Fibroblast of skin of right biceps (primary cell): ENCODE measurements at places on chromosomes 12 and 14.

DNA sequence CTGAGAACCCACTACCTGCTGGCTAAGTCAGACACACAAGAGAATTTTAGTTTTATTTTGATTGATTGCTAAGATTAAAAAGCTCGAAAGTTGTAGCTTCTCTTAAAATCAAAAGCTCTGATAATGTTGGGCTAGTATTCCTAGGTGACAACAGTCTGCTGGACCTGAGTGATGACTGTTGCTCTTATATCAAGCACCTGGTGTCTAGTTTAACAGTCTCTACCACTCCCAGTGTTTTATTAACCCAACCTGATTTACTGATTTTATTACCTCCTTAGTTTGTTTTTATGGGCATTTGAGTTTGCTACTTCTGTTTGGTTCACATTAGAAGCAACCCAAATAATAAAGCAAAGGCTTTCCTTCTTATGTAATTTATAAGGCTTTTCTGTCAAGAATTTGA is 41.8 kb downstream of the ATP6V1D start:
- DNase-seq = no peak

DNA sequence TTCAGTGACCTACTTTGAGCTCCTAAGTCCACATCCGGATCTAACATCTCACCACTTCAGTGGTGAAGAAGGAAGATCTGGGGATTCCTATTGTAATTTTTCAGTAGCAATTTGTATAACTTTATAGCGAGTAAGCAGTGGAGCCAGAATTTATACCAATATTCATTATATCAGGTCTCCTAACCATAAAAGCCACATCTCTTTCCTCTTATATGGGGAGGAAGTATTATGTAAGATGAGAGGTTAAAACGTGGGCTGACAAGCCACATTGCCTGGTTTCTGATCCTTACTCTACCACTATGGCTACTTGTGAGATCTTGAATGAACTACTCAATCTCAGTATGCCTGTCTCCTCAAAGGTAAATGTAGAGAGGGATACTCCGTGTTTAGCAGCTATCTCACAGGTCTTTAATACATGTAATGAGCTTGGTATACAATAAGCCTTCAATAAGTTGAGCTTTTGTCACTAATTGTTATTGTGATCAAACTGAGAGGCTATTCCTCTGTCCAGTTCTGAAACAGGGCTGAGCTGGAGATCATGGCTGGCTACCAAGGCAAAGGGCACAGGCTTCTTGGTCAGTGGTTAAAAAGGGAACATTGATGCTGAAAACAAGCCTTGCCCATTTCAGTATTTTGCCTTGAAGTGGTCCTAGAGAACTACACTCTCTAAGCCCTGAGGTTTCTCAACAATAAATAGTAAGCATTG is 3.3 kb upstream of the TMEM117 start:
- DNase-seq = no peak

DNA sequence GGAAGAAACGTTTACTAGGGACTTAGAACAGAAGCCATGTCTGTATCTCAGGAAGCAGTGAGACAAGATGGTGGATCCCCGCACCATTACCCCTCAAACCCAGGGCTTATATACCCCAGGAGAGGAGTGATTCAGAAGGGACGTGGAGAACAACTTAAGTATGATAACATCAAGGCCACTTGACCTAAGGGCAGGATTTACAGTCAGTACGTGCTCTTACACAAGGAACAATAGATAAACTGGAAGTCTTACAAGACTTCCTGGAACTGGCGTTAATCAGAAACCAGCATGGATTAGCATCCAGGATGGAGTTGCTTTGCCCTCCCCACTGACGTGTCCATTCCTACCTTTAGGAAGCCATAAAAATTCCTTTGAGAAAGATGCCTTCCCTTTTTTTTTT is 8.6 kb upstream of the ETFBKMT start:
- DNase-seq = no peak

DNA sequence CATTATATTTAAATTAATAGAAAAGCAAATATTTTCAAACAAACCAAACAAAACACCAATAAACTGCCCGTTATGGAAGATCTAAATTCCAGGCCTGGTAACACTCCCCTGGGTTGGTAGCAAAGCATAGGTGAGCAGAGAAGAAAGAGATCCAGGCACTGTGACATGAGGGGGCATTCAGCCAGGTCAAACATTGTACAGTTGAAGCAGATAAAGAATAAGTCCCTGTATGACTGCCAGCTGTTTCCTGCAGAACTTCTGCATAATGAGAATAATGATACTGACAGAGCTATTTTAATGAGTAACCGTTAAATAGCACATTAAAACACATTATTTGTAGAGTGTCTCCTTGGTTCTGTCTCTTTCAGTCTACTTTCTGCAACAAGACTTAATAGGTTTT is 35.4 kb downstream of the SLC38A1 start:
- DNase-seq = no peak

DNA sequence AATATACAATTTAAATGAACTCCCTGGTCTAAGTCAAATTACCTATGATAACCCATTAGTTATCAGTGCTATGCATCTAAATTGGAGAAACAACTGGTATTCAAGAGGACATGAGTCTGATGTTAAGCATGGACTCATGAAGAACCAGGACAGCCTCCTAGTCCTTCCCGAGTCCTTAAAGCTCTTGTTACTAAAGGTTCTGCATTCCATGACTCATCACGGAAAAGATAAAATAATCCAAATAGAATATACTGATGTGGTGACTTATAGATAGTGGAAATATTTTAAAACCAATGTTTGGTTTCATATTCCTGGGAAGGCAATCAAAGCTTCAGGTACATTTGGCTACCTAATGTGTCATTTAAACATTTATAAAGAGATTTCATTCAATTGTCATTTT is 117.2 kb upstream of the PMCH start:
- no peak for DNase-seq

- peak; percentile 65 for DNase-seq
These were observed 105.2 kb downstream of the BBS10 start for GRCh38 chr12:76242813-76243550.

GRCh38 chr14:76564471-76565422 is 188.8 kb downstream of the ESRRB start:
- peak; percentile 8 for DNase-seq

GRCh38 chr12:29616664-29617406 is 119.3 kb upstream of the OVCH1 start:
- DNase-seq = peak; percentile 75

- peak; percentile 55 for DNase-seq
These were observed 68.8 kb downstream of the EXOC5 start for GRCh38 chr14:57199921-57200320.

- DNase-seq = no peak
These were observed 3.7 kb downstream of the FBRSL1 start for GRCh38 chr12:132493482-132494178.

GRCh38 chr12:16608946-16609539 is 3.1 kb upstream of the LMO3 start:
- no peak for DNase-seq

GRCh38 chr12:132268674-132269073 is 60.7 kb downstream of the GALNT9 start:
- no peak for DNase-seq

DNA sequence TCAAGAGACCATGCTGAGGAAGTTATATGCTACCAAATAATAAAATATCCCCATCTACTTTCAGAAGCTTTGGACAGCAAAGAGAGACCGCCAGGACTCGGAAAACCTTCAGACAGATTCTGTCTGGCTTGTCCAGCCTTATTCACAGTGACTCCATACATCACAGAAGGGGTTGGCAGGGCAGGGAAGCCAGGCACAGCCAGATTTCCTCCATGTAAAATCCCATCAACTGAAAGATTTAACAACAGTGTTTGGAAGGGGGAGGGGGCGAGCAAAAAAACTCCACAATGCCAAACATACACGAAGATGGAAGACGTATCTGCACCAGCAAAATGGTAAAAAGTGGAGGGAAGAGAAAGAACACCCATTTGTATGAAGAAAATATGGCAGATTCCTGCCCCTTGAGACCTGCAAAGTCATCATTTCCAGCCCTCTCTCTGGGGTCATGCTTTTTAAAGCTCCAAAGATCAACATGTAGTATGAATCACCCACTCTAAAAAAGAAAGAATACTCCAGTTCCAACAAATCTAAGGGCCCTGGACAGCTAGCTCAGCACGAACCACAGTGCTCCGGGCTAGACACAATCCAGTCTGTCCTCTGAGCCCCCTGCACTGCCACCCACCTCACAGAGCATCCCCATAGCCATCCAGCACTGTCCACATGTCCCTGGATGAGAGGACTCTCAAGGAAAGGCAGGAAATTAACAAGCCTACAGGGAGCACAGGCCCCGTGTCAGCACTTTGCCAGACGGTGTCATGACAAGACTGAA is 116.4 kb downstream of the DICER1 start:
- DNase-seq = peak; percentile 8

GRCh38 chr12:26961803-26962202 is 23.5 kb downstream of the FGFR1OP2 start:
- no peak for DNase-seq

DNA sequence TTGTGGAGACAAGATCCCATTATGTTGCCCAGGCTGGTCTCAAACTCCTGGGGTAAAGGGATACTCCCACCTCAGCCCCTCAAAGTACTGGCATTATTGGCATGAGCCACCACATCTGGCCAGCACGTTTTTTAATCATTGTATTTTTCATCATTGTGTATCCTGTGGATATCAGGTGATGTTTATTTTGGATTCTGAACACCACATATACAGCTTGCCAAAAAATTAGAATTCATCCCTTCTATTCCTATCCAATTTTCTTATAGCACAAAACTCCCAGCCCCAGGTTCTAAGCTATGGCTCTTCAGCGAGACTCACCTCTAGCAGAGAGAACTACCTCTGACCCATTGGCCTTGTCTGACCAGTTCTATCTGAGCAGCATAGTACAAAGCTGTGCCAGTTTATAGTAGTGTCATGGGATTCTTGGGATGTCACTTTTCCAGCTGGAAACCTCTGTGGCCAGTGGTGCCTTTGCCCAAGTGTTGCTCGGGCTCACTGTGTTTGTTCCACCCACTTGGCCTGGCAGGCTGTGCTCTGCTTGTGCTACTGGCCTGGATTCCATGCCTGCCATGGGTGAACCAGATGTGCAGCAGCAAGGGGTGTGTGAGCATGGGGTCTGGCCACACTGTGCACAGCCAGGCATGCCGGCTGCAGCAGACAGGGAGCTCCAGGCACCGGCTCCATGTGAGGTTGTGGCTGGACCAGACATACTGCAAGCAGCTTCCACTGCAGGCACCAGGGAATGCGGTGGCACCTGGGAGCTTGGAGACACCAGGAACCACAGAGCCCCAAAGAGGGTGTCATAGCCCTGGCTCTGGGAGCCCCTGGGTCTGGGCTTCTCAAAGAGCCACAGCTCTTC is 37.2 kb downstream of the TIMELESS start:
- DNase-seq = no peak
